ENCODE measurements at places on chromosomes 5 and 9.
A peak's percentile ranks its signal among the peaks of the same experiment; 100 is the strongest.

DNA sequence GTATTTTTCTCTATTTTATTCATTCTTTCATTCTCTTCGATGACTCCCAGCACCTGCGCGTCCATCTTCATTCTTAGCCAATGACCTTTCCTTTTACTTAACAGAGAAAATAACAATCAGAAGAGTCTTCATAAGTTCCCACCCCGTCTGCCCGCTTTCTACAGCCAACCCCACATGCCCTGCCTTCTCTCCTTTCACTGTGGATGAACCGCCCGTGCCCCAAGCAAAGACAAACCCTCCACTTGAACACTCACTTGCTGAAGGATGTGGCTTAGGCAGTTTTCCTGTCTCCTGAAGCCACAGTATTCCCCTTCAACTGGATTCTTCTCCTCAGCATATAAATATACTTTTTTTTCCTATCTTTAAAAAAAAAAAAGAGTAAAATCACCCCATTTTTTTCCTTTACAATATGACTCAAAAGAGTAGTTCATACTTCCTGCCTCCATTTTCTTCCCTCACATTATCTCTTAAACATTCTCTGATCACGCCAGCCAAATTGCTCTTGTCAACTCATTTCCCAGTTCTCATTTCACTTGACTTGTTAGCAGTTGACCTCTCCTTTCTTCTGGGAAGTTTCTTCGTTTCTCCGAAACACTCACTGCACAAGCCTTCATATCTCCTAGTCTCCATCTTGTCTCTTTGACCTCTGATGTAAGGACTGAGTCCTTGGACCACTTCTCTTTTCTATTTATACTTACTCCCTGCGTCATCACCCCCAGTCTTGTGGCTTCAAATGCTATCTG is 11.1 kb downstream of the NIPSNAP3B start:
- DNase-seq, result peak; percentile 96

GRCh38 chr5:150217038-150217437 is 27.2 kb downstream of the SLC6A7 start:
- no peak for DNase-seq

DNA sequence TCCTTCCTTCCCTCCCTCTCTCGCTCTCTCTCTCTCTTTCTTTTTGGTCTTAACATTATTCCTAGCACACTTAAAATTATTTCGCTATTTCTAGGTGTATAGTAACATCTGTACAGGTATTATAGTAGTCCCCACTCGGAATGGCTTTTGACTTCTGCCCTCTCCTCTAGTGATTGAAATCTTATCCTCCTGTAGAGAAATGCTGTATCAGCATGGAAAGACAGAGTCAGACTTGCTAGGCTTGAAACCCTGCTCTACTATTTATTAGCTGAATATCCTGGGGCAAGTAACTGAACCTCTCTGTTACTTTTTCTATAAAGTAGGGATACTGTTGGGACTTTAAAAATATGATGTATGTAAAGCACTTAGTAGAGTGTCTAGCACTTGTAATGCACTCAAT is 681.9 kb upstream of the C9orf72 start:
- DNase-seq, result no peak

- DNase-seq, result no peak
These were observed 6.6 kb upstream of the OR2V2 start for GRCh38 chr5:181140766-181141165.

DNA sequence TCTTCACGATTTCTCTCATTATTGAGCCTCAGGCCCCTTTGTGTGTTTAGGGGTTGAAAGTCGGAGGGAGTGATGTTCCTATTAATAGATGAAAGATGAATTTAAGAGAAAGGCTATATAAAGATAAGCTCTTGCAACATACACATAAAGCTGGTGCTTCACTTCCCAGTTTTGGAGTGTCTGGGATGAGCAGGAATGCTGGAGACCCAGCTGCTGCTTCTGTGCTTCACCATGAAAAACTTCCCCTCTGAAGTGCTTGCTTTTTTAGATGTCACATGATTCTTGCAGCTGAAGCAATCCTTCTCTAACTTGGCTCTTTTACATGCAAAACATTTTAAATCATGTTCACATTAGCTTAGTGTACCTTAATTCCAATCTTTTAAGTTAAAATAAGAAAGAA is 19.7 kb upstream of the SNCAIP start:
- no peak for DNase-seq

GRCh38 chr9:133750982-133751649 is 13.0 kb upstream of the SARDH start:
- DNase-seq, result no peak

DNA sequence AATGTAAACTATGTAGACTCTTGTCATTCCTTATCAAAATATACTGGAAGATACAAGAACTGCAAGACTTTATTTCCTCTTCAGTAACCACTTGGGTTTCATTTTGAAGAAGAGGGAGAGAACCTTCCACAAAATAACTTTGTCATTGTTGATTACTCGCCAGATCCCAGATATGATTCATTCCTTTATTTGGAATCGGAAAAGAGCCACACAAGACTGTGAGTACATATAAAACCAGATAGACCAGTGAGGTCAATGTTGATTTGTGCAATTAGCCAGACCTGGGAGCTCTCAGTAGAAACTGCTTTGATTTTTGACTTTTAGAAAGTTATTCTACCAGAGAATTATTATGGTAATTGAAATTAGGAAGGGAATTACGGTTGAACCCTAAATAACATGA is 146.1 kb downstream of the TMEM167A start:
- DNase-seq, result no peak

Measured in OCI-M1 (cell line).